ENCODE measurements at places on chromosomes 5 and 9. TPM values are rescaled to one million over a fixed set of nuclear protein-coding genes. Genes with fewer than 3 reads are reported as not detected.

DNA sequence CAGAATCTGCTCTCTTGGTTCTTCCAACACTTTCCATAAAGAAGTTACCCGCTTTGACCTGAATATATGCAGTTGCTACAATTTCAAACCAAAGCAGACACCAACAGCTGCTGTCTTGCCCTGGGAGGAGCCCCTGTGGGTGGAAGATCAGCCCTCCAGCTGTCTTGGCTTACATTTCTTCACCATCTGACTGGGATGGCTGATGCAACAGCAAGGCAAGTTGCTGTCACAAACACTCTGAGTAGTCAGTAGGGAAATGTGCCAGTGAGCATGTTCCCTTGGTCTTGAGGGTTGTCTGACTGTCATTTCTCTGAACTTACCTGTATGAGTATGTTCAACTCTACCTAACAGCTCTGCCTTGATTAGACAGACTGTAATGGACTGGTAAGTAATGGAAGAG, 152.9 kb downstream of the SGCD start:
- DNase-seq, result no peak

- no peak for DNase-seq
Measured at GRCh38 chr5:6193310-6193709, 185.0 kb downstream of the MED10 start.

- peak; percentile 40 for DNase-seq
Measured at GRCh38 chr9:126423916-126424185, 97.2 kb downstream of the MVB12B start.

The PROB1 gene
- total RNA-seq, result 0.15 TPM

- DNase-seq, result peak; percentile 37
Measured at GRCh38 chr5:25029004-25029403, 384.2 kb upstream of the CDH10 start.

GRCh38 chr5:37448941-37449340, 69.8 kb downstream of the WDR70 start:
- peak; percentile 31 for DNase-seq

DNA sequence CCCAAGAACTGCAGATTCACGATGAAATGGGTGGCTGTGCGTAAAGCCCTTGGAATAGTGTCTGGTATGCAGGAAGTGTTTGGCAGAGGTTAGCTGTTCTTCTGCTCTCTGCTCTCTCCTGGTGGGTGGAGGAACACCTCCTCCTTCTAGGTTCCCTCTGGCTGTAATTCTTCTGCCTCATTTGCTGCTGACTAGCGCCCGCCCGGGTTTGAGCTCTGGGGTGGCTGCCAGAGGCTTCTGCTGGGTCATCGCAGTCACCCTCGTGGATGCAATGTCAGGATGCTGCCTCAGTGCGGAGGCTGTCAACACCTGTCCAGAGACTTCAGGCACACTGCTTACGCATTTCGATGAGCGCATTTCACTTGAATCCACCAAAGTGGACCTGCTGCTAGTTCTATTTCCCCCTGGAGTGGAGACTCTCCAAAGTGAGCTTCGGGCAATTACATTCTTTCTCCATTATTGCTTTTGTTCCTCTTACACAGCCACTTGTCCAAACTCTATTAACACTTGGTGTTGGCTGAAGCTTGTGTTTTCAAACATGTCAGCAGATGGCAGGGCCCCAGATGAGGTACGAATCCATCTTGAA, 11.7 kb downstream of the DOCK2 start:
- peak; percentile 97 for DNase-seq

The ZNF618 gene
- total RNA-seq, result 4.6 TPM

Measured in M059J (cell line).